NCI-H2171 (cell line): ENCODE measurements at places on chromosomes 11 and 22.

DNA sequence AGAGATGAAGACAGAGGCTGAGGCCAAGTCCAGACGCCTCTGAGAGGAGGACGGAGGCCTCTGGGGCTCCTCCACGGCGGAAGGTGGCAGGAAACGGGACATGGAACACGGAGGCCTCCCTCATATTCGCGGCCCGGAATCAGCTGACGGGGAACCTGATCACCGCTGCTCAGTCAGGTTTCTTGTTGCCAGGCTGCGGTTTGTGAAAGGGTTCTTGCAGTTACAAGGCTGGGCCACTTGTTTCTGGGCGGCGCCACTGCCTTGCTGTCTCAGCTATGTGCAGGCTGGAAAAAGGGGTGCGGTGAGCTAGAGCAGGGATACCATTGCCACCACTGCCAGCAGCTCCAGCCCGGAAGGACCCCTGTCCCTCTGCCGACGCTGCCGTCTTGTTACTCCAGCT is 10.0 kb upstream of the MMP1 start:
- no peak for DNase-seq

DNA sequence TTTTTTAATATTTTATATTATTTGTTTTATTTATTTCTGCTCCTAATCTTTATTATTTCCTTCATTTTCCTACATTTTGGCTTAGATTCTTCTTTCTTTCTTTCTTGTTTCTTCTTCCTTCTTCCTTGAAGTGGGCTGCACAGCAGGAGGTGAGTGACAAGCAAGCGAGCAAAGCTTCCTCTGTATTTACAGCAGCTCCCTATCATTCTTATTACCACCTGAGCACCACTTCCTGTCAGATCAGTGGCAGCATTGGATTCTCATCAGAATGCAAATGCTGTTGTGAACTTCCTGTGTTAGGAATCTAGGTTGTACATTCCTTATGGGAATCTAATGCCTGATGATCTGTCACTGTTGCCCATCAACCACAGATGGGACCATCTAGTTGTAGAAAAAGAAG is 784.9 kb upstream of the LUZP2 start:
- no peak for DNase-seq

- peak; percentile 73 for DNase-seq
Observed at GRCh38 chr11:113956986-113957385, 17.9 kb upstream of the HTR3A start.

DNA sequence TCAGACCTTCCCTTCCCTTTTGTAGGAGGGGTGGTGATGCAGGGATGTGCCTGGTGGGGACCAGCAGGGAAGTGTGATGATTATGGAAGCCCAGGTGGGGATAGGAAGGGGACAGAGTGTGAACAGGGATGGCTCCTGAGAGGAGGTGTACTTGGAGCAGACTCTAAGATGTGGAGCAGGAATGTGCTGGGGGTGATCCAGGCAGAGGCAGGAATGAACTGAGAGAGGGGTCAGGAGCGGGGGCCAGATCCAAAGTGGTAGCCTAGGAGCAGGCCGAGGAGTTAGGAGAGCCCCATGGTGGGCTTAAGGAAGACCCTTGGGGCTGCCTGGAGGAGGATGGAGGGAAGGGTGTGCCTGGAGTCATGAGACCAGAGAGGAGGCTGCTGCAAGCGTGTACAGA is 3.7 kb downstream of the NPTXR start:
- DNase-seq = no peak

- peak; percentile 30 for DNase-seq
Observed at GRCh38 chr22:18970176-18970947, 34.3 kb upstream of the PRODH start.

- DNase-seq = no peak
Observed at GRCh38 chr11:43574411-43574810, 106.1 kb upstream of the HSD17B12 start.

DNA sequence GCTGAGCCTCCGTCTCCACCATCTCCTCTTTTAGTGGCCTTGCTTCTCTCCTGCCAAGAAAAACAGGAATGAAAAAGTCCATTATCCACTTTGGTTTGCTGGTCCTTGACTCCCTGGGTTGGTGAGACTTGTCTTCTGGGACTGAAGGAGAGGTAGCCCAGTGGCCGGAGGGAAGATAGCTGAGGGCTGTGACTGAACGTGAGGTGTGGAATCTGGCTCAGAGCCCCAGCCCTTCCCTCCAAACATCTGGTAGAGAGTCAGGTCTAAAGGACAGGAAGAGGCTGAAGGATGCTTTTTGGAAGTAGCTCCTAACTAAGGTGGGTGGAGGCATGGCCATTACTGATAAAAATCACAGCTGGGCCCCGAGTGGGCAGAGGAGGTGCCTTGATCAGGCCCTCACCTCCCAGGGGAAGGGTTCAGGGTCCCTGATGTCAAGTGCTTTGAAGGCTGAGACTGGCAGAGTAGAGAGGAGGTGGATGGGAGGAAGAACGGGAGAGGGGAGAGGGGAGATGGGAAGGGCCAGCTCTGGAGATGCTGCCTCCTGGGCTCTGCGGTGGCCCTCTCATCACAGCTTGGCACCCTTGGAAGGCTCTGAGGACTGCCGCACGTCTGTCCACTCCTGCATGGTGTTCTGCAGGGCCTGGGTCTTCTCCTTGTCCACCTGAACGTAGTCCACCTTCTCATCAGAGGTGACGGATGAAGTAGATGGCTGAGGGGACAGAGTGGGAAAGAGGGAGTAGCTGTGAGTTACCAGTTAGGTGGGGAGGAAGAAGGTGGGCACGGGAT is 30.2 kb downstream of the USP35 start:
- no peak for DNase-seq

DNA sequence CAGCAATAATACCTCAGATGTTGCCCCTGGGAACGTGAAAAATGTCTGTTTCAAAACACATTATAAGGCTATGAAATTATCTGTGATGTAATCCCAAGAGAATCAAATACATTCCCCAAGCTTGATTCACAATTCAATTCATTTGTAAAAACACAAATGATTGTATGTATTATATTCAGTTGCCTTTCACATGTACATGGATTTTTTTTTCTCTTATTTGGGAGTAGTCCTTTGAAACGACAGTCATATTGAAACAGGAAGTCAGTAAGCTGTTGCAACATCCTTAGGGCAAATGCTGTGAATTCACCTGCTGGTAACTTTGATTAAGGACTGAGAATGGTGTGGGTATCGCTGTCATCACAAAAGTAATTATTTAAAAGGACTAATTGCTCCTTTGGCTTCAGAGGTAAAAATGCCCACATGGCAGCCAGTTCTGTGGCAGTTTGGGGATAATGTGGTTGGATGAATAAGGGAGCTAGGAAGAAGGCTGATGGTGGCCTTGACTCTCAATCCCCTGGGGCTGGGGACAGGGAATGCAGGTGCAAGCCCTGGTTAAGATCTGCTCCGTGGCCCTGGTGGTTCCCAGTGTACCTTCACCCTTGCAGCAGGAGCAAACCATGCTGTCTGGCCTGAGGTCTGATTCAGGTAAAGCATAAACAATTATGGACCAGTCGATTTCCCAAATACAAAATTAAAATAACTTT is 13.2 kb downstream of the EHF start:
- no peak for DNase-seq

DNA sequence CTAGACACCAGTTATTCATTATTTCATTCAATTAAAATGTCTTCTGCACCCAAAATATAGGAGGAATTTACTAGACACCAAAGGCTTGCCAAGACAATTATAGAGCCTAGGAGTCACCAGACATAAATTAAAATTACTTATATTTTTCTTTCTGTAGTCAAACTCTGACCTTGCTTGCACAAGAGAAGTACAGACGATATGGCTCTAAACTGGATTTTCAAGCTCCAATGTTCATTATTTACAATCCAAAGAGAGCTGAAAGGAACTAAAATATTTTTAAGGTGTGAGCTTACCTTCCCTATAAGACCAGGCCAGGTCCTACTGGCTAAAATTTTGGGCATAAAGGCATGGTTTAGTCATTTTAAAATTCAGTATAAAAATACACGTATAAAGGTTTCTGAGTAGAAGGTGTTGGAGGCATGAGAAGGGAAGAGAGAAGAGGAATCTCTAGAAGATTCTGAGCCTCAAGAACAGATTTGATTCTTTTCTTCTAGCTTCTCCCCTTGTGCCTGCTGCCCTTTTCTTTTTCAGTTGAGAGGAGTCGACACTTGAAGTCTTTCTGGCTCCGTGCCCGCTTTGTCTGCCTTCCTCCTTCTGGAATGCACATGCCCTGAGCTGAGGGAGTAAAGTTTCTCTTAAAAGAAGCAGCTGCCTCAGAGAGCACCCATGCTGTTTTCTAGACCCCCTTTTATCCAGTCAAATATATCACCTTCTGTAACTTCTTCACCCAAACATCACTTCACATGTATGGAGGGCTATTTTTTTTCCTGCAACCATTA is 13.5 kb downstream of the C11orf97 start:
- peak; percentile 71 for DNase-seq

GRCh38 chr11:1846453-1846932 is 6.4 kb upstream of the LSP1 start:
- no peak for DNase-seq

DNA sequence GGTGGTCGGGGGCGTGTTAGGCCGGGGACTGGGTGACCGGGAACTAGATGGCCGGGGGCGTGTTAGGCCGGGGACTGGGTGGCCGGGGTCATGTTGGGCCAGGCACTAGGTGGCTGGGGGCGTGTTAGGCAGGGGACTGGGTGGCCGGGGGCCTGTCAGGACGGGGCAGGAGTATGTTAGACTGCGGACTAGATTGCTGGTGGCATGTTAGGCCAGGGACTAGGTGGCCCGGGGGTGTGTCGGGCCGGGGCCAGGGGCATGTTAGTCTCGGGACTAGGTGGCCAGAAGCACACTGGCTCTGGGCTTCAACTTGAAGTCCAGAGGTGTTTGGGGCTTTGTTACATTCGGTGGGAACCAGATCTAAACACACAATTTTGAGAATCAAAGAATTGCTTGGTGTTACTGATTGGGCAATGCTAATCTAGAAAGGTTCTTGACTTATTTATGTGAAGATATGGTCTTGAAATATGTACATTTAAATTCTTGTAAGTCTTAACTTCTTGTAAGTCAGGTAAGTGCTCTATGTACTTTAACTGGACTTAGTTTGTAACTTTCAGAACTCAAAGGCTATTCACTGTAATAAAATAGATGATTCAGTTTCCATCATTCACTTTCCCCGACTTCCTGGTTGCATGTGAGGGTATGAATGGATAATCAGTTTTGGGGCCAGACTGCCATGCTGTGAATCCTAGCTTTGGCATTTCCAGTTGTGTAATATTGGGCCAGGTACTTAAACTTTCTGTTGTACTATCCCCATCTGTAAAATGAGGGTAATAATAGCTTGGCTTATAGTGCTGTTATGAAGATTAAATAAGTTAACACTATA is 1.1 kb downstream of the EXT2 start:
- no peak for DNase-seq

DNA sequence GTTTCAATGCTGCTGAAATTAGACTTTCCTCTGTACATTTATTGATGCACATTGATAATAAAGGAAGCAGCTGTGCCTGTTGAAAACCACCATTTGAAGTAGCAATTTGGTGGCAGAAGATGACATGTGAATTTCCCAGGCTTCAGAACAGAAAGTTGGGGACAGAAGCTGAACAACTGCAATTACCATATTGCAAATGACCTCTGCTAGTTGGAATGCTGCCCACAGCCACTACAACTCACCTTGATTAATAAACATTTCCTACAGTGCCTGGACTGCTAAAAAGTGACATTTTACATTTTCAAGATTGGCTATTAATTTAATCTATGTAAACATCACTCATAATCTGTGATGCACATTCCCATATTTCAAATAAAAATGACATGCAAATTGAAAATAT is 208.6 kb downstream of the LUZP2 start:
- no peak for DNase-seq

DNA sequence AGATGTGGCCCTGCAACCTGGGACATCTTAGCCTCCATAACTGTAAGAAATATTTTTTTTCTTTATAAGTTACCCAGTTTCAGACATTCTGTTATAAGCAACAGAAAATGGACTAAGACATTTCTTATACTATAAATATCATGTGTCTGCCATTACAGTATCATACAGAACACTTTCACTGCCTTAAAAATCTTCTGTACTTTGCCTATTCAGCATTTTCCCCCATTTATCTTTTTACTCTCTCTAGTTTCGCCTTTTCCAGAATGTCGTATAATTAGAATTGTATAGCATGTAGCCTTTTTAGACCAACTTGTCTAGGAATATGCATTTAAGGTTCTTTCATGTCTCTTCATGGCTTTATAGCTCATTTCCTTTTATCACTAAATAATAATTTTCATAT is 88.0 kb downstream of the PARVA start:
- DNase-seq = no peak

DNA sequence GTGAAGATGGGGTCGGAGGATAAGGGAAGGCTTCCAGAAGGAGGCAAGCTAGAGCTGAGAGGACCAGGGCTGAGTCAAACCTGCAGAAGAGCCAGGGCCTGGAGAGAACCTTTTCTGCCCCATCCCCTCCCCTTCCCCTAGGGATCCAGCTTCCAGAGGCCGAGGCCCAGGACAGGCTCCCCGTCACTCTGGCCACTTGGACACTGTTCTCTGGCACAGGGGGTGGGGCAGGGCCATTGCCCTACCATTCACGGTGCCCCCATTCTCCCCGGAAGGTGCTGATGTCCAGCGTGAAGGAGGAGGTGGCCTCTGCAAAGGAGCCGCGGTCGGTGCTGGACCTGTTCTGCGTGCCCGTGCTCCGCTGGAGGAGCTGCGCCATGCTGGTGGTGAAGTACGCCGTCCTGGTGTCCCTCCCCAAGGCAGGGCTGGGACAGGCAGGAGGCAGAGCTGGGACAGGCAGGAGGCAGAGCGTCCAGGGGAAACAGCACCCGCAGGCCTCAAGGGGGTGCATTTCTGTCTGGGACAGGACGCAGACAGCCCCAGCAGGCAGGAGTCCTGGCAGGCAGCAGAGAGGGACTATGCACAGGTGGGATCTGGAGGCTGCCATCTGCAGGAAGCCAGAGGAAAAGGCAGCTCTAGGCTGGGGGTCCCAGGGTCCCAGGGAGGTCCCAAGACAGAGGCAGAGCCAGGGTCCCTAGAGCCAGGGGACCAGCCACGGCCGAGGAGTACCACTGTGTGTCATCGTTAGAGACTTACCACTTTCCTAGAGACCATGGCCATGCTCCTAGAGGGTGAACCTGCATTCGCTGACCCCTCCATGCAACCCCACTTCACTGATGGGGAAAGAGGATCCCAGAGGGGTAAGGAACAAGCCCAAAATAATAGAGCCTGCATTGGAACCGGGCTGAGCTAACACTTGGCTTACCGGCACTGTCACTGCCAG is 25.8 kb upstream of the SLC22A12 start:
- DNase-seq = no peak

- no peak for DNase-seq
Observed at GRCh38 chr11:35583126-35583525, 35.1 kb upstream of the FJX1 start.
